ENCODE measurements at places on chromosomes 4 and X.

- no peak for DNase-seq
Observed at GRCh38 chrX:8453611-8454010, 11.0 kb upstream of the VCX3B start.

GRCh38 chr4:45846016-45846415, 277.8 kb downstream of the GABRG1 start:
- no peak for DNase-seq

GRCh38 chr4:75557696-75558095, 1.8 kb downstream of the ODAPH start:
- no peak for DNase-seq

GRCh38 chrX:112163906-112164305, 81.3 kb upstream of the TRPC5 start:
- DNase-seq = no peak

DNA sequence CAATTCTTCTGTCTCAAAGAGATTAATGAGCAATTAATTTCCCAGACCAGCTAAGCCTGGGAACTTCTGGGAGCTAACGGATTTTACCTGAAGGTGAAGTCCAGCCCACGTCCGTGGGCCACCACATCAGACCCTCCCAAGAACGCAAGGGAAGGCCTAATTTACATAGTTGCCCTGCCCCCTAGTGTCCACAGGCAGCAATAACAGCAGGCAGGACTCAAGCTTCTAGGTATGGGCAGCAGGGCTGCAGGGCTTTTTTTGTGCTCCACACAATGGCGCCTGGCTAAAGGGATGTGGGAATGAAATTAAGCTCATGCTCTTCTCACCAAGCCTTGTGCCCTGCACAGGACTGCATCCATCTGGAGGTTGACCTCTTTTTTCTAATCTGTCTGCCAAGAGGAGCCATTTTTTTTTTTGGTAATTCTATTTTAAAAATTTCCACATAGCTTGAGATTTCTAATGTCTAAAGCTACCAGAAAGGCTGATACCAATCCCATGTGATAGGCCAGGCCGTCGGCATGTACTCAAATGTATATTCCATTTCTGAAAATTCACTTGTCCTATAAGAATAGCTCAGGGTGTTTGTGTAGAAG, 111.9 kb upstream of the TMEM164 start:
- DNase-seq = peak; percentile 11

DNA sequence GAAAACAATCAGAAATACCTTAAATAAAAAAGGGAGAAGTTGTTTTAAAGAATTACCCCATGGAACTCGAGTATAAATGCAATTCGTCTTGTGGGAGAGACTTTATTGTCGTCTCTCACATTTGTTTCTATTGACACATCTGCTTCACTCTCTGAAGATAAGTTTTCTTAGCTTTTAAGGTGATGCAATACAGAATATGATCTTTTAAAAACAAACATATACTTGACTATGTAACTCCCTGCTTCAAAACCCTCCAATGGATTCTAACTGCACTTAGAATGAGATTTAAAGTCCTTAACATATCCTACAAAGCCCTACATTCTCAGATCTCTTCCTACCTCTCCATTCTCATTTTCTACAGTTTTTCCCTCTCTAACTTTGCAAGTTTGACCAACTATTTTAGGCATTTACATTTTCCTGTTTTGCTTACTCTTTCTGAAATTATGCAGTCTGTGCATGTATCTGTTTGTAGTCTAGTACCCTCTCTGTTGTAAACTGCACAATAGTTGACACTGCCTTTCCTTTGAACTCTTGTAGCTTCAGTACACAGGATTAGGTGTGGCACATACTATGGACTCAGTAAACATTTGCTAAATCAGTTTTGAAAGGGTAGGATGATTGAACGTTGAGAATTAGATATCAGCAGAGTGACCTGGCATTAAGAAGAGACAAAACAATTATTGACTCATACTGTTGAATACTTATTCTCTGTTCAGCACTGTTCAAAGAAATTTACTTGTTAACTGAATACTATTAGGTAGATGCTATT, 59.8 kb downstream of the AGTR2 start:
- DNase-seq = no peak

- no peak for DNase-seq
Observed at GRCh38 chrX:850471-850916, 219.9 kb downstream of the SHOX start.

DNA sequence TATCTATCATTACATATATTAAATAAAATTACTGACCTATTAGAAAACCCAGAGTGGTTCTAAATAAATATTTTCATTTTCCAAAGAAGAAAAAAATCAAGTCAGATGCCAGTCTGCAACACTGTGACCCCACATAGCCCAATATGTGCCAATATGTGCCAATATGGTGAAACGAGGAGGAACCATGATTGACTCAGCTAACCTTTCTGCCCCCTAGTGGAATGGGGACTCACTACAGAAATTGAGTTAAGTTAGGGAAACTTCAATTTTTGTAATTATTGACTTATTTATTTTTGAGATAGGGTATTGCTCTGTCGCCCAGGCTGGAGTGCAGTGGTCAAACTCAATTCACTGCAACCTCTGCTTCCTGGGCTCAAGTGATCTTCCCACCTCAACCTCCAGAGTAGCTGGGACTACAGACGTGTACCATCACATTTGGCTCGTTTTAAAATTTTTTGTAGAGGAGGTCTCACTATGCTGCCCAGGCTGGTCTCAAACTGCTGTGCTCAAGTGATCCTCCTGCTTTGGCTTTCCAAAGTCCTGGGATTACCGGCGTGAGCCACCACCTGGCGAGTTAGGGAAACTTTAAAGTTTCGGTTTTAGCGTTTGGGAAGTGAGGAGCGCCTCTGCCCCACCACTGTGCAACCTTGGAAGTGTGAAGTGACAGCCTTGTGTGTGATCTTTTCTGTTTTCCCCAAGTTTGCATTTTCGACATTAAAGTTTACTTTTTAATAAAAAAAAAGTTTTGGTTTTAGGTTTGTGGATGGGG, 116.8 kb upstream of the SHISA3 start:
- DNase-seq = no peak

DNA sequence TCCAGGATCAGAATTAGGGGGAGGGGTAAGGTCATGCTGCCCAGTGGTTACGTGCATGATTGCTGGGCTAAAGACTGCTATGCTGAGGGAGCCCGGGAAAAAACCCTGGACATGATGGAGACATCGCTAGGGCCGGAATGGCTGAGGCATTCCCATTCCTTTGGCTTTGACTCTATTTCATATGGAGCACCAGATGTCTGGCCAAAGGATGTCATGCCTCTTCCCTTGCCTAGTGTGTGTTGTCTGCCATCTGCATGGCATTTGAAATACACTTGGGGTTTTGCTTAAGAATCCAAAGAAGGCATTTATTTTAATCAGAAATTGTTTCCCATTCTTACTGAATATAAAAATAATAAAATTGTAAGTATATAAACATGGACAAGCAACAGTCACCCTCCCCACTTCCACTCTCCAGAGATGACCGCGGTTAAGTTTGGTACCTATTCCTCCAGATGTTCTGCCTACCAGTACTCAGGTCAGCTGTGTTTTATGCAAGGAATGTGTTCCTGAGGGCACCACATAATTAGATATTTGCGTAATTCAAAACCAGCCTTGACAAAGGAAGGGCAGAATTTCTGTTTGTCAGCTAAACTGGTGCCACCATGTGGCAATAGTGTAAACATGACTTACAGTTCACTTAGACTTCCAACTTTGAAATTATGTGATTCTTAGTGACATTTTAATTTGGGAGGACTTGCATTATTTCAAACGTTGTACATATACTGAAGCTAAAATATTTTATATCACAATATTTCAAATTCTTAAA, 105.9 kb downstream of the CT47B1 start:
- no peak for DNase-seq

GRCh38 chr4:108731006-108731405, 31.8 kb downstream of the ETNPPL start:
- no peak for DNase-seq

DNA sequence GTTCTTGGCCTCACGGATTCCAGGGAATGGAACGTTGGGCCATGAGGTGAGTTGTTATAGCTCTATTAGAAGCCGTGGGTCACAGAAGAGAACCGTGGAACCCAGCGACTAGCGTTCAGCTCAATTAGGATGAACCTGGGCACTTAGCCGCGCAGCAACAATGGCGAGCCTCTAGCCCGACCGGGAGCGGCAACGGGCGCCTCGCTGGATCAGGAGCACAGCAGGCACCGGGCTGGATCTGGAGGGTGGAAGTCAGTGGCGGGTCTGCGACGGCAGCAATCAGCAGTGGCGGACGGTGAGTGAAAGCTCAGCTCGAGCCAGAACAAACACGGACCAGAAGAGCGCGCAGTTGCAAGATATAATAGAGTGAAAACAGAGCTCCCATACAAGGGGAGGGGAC, 34.2 kb downstream of the AGA start:
- no peak for DNase-seq

DNA sequence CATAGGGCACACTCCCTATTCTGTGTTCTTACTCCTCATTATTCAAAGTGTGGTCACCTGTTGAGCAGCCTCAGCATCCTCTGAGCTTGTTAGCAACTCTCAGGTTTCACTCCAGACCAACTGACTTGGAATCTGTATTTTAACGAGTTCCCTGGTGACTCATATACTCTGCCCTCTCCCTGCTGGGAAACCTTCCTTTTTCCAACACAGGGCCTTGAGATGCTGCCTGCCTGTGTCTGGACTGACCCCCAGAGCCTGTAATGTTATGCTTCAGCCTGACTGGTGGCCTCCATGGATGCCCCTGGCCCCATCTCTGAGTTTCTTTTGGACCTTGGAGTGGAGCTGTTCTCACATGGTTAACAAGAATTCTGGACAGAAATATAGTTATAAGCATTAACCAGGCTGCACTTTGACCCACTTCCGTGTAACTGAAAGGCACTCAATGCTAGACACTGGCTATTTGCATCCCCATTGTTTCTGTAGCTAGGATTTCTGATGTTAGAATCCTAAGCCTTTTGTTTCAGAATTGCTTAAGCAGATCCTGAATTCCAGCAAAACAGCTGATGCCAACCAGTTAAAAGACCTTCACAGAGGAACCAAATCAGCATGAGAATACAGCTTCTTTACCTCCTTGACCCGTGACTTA, 262.6 kb downstream of the STIM2 start:
- DNase-seq = no peak

DNA sequence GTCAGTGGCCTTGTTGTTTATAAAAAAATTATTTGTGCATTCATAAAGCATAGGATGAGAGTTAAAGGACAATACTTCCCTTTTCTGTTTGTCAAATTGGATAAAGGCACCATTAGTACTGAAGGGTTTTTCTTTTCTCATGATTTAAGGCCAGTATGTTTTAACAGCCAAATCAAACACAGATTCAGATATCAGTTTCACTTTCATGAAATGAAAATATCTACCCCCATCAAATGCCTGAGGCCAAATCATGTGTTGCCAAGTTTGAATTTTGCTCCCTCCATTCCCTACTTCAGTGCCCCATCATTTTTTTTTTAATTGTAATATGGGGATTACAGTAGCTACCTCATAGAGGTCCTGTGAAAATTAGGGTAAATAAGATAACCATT, 745.9 kb downstream of the RPA4 start:
- DNase-seq = no peak

DNA sequence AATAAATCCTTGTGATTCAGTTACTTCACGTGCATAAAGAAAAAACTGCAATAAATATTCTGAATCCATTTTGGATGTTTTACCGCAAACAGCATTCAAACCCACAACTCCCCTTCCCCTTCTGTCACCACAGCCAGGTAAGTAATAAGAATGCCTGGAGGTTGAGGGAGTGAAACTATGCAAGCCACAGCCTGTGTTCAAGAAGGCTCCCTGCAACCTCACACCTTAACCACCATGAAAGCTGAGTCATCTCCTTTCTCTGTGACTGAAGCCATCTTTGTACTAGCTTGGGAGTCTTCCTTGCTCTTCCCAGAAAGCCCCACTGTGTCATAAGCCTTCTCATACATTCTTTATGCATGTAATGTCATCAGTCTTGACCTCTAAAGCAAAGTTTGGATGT, 297.0 kb upstream of the PUDP start:
- no peak for DNase-seq

- DNase-seq = no peak
Observed at GRCh38 chr4:40881851-40882250, 132.1 kb downstream of the NSUN7 start.

- peak; percentile 72 for DNase-seq
Observed at GRCh38 chrX:155070975-155071693, at the start of the genes BRCC3, CMC4 and MTCP1. Gene BRCC3, plus strand, starts transcription at chrX:155071508. Its CDS starts 20 bp downstream, at chrX:155071528. Gene CMC4, minus strand, starts transcription at chrX:155071136. Its CDS starts 7,113 bp downstream, at chrX:155064023. Gene MTCP1, minus strand, starts transcription at chrX:155071136. Its CDS starts 5,126 bp downstream, at chrX:155066010.

DNA sequence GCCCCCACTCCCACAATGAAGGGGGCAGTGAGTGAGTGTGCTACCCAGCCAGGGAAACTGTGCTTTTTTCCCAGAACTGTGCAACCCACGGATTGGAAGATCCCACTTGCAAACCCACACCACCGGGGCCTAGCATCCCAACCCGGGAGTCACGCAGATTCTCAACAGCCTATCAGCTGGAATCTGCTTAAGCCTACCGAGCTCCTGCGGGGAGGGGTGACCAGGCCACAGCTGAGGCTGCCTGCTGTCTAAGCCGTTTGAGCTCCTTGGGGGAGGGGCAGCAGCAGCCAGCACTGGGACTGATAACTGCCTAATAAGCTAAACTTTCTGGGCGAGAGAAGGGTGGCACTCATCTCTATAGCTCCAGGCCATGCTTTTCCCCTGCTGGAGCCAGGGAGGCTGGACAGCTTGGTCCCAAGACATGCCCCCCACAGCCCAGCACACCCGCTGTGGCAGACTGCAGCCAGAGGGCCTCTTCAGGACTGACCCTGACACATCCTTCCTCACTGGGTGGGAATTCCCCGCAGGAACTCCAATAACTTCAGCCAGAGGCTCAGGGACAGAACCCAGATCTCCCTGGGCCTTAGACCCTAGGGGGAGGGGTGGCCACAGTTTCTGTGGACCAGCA, 161.3 kb upstream of the MAGEB18 start:
- DNase-seq = no peak

DNA sequence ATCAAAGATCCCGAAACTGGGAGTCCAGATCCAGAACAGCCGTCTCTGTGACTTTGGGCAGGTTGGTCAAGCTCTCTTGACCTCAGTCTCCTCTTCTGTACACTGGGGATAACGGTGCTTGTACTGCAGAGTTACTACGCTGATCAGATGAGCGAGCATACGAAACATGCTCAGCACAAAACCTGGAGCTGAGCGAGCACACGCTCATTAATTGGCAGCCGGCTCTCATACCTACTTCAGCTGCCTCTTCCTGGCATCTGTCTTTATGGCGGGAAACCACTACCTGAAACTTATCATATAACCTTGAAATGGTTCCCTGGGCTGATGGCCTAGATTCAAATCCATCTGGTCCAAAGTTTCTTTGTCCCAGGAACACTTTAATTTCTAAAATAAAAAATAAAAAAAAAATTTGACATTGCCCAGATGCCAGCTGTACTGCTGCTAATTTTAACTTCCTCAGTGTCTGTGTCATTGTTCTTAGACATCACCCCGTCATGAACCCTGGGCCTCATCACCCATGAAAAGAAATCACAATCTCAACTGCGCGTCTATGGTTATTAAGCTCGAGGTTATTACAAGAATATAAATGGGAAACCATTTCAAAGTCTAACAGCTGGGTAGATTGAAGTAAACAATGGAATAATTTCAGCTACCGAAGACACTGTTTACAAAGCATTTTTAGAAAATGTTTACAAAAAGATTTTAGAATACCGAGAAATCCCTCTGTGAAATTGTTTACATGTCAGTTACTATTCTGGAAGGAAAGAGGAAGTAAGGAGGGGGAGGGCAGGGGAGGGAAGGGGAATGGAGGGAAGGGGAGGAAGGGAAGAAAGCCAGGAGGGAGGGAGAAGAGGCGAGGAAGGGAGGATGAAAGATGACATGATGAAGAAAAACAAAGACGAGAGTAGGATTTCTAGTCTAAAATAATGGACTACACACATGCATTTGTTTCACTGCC, 49.0 kb downstream of the CRMP1 start:
- no peak for DNase-seq

GRCh38 chr4:127249767-127250108, 383.0 kb upstream of the INTU start:
- no peak for DNase-seq
